Substantia nigra (tissue), 51 donors: ENCODE measurements at places on chromosomes 6 and 20.

- DNase-seq = no peak
These were observed 10.6 kb upstream of the ELOVL2 start for GRCh38 chr6:11054722-11055121.

GRCh38 chr6:117118490-117118889, 146.9 kb upstream of the VGLL2 start:
- DNase-seq = no peak

DNA sequence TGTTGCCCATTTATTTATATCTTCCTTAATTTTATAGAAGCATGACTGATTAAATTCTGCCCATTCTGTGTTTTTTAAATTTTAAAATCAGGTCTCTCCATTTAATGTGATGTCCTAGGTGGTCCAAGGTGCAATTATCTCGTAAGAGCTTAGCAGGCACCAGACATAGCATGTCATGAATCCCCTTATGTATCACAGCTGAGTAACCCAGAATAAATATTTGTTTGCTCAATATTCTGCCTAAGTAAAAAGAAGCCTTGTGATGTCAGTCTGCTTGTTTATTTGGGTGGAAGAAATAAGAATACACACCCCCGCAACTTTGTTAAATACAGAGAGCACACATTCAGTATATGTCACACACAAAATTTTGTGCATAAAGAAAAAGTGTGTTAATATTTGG, 211.3 kb downstream of the FARS2 start:
- no peak for DNase-seq

DNA sequence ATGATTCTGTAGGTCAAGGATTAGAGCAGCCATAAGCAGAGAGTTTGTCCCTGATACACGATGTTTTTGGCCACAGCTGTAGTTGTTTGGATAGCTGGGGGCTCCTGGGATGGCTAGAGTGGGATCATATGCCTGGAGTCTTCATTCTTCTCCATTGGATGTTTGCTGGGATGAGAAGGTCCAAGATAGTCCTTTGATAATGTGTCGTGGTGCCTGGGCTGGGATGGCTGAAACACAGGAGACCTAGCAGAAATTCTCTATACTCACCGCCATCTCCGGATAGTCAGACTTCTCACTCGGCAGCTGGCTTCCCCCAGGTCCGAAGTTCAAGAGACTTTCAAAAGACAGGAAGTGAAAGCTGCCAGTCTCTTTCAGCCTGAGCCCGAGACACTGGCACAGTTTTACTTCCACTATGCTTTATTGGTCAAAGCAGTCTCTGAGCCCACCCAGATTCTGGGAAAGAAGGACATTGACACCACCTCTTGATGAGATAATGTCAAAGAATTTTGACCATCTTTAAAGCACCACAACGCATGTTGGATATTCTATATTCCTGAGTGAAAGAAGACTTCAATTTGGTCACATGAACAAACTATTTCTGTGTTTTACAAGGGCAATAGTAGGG, 16.0 kb downstream of the MARCKS start:
- DNase-seq = no peak

DNA sequence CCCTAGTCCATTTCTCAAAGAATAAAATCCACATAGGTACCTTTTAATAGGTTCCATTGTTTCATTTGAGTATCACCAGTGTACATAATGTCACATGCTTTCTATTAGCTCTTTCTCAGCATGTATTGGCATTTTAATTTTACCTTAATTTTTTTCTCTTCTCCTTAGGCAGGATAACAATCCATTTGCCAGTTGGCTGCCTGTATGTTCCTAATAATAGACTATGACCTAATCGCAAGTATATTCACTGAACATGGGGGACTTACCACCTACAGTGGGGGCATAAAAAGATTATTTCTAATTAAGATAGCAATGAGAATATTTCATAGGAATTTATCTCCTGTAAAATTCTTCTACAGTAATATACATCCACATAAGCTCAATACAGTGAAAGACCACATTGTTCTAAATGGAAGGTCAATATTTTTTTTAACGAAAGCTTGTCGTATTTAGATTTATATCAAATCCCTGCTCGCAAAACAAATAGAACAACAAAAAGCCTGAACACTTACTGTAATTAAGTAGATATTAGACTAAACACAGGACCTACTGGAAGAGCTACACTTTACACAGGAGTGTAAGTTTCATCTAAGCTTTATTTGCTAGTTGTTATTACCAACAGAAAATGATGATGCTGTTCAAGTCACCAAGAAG, 76.4 kb downstream of the OGFRL1 start:
- DNase-seq = no peak

GRCh38 chr20:61744691-61745396, 320.8 kb downstream of the TAF4 start:
- no peak for DNase-seq

DNA sequence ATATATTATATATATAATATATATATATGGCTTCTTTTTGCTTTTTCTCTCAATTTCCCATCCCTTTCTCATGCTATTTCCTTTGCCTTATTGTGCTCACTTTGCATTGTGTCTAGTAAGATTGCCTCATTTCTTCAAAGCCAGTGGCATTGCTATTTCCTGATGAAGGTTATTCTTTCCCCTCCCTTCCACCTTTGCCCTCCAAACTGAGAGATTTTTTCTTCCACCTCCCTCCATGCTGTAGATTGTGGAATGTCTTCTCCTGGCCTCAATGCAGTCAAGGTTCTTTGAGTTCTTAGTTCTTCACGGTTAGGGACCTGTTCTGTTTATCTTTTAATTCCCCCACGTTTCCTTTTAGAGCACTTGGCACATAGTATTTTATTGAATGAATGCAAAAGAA, 17.2 kb downstream of the SH3BGRL2 start:
- no peak for DNase-seq
